Right atrium auricular region (tissue), 2 donors: ENCODE measurements at places on chromosomes 11 and 22. TPM values are rescaled to one million over a fixed set of nuclear protein-coding genes. Genes with fewer than 3 reads are reported as not detected.

GRCh38 chr22:28016781-28017557 lies 97.9 kb upstream of the PITPNB start:
- DNase-seq, result no peak

- no peak for DNase-seq
These were observed 35.5 kb downstream of the FZD4 start for GRCh38 chr11:86919557-86920210.

DNA sequence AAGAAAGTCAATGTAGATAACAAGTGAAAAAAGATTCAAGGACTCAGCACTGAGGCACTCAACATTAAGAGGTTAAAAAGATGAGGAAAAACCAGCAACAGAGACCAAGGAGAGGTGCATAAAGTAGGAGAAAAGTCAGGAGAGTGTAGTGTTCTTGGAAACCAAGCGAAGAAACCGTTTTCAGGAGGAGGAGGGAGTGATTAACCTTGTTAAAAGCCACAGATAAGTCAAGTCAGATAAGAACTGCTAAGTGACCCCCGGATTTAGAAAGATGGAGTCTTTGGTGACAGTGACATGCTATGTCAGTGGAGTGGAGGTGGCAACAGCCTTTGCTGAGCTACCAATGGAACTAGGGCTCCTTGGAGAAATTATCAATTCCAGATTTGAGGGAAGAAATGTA lies 13.9 kb upstream of the NARS2 start:
- no peak for DNase-seq

Gene SLC1A2
- 2.5 TPM for total RNA-seq

DNA sequence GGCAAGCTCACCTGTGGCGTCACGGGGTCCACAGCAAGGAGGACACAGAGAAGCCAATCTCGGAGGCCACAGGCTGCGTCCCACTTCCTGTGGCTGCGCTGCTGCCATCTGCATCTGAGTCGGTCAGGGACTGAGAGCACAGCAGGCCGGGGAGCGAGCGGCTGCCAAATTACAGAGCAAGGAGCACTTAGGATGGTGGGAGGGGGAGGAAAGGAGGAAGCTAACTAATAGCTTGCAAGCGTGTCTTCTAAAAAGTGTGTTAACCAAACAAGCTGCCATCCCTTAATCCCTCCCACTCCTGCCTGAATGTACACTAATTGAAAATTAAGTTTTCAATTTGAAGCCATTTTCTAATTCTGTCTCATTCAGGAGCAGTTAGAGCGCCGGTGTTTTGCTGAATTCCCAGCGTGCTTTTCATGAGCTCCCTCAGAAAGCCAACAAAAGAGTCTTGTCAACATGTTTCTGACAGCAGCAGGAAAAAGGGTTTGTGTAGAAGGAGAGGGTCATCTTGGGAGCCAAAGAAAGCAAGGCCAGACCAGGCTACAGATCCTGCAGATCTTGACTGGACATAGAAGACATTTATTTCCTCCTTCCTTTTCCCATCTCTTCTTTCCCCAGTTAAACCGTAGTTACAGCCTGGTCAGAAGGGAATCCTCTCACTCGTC lies 42.4 kb upstream of the API5 start:
- no peak for DNase-seq

Gene OR52I2
- total RNA-seq, result not detected

- DNase-seq, result no peak
These were observed 10.7 kb downstream of the CWF19L2 start for GRCh38 chr11:107446822-107447431.

- DNase-seq, result no peak
These were observed 86.1 kb upstream of the BID start for GRCh38 chr22:17860220-17860965.

Gene GGTLC3
- total RNA-seq, result not detected

DNA sequence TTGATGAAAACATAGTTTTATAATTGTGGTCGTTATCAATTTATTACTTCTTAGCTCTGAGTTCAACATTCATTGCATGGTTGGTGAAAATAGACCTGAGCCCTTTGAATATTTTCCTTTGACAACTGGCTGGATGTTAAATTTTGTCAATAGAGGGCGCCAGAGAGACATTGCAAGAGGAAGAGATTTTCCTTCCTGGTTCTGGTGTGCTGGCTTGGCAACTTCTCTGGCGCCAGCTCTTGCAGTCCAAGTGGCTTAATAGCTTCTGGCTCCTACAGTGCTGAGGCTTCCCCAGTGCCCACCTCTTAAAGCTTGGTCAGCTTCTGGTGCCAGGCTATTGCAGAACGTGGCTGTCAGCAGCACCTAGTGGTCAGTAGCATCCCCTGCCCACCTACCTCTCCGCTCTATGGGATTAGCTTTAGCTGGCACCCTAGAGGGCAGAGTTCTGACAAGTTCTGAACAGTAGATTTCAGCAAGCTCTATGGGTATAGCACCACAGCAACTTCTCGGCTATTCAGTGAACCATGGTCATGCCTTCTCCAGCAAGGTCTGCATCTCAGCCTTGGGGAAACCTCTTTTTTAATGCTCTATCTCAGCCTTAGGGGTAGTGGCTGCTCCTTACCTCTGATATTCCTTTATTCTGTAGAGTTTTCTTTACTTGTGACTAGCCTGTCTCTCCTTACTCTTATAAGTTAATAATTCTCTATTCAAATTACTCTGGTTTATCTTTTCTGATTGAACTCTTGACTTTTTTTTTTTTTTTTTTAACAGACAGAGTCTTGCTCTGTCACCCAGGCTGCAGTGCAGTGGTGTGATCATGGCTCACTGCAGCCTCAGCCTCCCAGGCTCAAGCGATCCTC lies 59.4 kb downstream of the ACER3 start:
- peak; percentile 85 for DNase-seq
